ENCODE measurements at places on chromosomes 5 and 9. TPM values are rescaled to one million over a fixed set of nuclear protein-coding genes. Genes with fewer than 3 reads are reported as not detected.
A peak's percentile ranks its signal among the peaks of the same experiment; 100 is the strongest.

GRCh38 chr9:129054163-129054851, 17.9 kb downstream of the MIGA2 start:
- DNase-seq = no peak

GRCh38 chr9:127931092-127931881, 710 bp upstream of the PIP5KL1 start:
- DNase-seq = no peak

GRCh38 chr9:116286297-116286696, 132.7 kb downstream of the PAPPA start:
- DNase-seq = no peak

- no peak for DNase-seq
Observed at GRCh38 chr9:78971540-78971939, 600.2 kb upstream of the TLE4 start.

- no peak for DNase-seq
Observed at GRCh38 chr5:43208658-43209057, 16.6 kb downstream of the NIM1K start.

DNA sequence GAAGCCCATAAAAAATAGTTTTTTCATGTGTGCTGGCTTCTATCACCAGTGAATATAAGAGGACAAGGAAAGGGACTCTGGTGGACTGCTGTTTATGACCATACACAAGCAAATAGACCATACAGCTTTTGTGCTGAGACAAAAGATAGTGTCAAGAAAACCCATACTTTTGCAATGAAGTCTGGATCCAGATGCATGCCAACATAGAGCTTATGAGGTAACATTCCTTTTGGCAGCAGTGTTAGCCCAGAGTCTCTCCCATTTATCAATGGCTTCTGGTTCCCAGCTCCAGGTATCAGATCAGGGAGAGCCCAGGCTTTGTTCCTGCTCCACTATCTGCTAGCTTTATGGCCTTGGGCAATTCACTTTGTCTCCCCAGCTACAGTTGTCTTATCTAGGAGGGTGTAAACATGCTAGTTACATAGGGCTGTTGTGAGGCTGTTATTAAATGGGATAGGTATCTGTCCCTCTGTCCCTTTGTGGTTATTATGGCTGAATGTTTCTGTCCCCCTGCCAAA, 55.6 kb downstream of the CCDC192 start:
- DNase-seq = no peak

- no peak for DNase-seq
Observed at GRCh38 chr9:113501129-113501686, 37.7 kb downstream of the RGS3 start.

GRCh38 chr9:82255481-82256176, 267.1 kb downstream of the SPATA31D1 start:
- DNase-seq = no peak

- DNase-seq = peak; percentile 65
Observed at GRCh38 chr5:76544268-76544926, 78.8 kb downstream of the F2RL2 start.

- no peak for DNase-seq
Observed at GRCh38 chr5:136016945-136017530, 11.8 kb upstream of the TGFBI start.

DNA sequence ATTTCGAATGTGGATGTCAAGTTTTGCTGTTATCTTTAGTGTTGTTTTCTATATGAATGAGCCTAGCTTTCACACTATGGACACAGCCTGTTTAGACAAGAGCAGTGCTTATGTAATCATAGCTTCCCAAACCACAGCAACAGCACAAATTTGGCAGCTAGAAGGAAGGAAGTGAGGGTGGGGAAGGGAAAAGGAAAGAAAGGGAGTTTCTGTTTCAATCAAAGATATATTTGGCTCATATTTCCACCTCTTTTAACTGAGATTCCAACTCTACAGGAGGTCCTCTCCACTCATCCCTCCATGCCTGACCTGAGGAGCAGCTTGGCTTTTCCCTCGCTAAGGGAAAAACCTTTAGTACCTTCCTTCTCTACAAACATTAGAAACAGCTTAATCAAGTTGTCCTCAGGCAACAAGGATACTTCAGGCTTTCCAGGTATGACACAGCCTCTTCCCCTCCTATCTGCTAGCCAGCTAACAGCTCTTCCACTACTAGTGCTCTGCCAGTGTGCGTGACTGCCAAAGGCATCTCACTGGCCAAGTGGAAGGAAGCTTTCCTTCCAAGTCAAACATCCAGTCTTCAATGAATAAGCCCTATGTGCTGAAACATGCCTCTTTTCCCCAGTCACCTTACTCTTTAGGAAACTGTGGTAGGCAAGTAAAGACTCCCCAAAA, 268.6 kb upstream of the PTGER4 start:
- DNase-seq = no peak

DNA sequence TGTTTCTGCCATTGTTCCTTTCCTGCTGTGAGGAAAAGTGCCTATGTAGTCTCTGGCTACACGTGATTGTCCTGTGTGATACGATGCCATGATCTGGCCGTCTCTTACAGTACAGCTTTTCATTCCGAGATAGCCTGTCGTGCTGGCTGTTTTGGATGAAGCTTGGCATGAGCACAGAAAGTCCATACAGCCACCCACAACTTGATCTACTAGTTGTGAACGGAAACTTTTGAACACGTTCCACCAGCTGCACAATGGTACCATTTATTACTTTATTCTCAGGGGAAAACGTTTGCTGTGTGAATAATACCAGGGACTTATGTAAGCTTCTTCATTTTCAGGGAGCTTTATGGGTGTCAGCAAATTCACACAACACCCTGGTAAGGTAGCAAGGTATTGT, 217.6 kb upstream of the ANKRD55 start:
- peak; percentile 38 for DNase-seq

Gene KCTD16
- 0.05 TPM for total RNA-seq

Gene NIPAL4
- total RNA-seq = not detected

Gene CCDC192
- total RNA-seq = not detected

Gene OMD
- 0.13 TPM for total RNA-seq

Gene TLX3
- total RNA-seq = not detected

Gene PFN3
- total RNA-seq = not detected
